Glomerular endothelial cell (primary cell): ENCODE measurements at places on chromosomes 7 and 10.

GRCh38 chr7:40824461-40824860 lies 689.7 kb downstream of the SUGCT start:
- DNase-seq = no peak

DNA sequence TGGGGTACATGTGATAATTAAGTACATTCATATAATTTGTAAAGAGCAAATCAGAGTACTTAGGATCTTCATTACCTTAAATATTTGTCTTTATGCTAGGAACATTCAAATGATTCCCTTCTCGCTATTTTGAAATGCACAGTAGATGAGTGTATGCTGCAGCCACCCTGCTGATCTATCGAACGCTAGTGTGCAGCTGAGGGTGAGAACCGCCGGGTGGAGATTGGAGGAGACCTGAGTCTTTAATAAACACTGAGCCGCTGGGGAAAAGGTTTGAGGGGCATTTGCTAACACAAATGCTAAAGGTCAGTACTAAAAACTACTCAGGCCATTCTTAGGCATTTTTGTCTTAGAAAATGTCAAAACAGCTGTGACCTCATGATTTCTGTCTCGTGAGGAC lies 148.0 kb downstream of the DPP6 start:
- no peak for DNase-seq

- no peak for DNase-seq
Measured at GRCh38 chr10:77746047-77746707, 108.6 kb upstream of the KCNMA1 start.

- DNase-seq = no peak
Measured at GRCh38 chr7:54339073-54339472, 203.1 kb upstream of the VSTM2A start.

- DNase-seq = no peak
Measured at GRCh38 chr7:123615344-123615743, 13.7 kb downstream of the ASB15 start.
